ENCODE measurements at places on chromosomes 12 and 14. TPM values are rescaled to one million over a fixed set of nuclear protein-coding genes. Genes with fewer than 3 reads are reported as not detected.

DNA sequence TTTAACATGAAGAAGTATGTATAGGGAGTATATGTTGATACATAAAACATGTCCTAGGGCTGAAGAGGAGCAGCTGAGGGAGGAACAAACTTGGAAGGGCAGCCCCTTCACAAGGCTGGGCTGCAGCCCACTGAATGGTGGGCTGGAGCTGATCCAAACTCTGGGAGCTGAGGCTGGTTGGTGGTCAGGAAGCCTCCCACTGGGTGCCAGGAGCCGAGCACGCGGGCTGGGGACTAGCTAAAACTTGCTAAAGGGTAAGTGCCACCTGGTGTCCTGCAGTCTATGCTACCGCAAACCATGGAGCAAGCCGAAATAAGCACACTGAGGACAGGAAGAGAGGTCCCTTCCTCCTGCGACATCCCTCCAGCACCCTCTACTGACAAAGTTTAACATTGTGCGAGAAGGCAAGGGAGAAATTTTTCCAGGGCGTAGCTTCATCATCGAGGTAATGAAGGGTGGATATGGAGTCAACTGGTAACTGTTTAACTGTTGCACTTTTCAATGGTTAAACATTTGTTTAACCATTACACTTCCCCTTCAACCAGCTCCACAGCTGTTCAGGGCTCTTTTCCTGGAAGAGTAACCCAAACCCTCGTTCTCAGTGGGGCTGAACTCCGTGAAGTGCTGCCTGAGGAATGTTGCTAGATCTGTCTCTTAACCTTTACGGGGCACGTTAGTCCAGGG is 42.2 kb downstream of the EGLN3 start:
- H3K4me1 ChIP-seq = no peaks in the 10 kb centered on the region
- DNase-seq = peak; percentile 16
- H3K27me3 ChIP-seq = peaks cover 13% of the 10 kb centered on the region
- H3K4me3 ChIP-seq = no peak overlapping the region
- H3K36me3 ChIP-seq = no peaks in the 10 kb centered on the region
- H3K27ac ChIP-seq = no peak overlapping the region

Gene COCH
- total RNA-seq = 4.2 TPM

DNA sequence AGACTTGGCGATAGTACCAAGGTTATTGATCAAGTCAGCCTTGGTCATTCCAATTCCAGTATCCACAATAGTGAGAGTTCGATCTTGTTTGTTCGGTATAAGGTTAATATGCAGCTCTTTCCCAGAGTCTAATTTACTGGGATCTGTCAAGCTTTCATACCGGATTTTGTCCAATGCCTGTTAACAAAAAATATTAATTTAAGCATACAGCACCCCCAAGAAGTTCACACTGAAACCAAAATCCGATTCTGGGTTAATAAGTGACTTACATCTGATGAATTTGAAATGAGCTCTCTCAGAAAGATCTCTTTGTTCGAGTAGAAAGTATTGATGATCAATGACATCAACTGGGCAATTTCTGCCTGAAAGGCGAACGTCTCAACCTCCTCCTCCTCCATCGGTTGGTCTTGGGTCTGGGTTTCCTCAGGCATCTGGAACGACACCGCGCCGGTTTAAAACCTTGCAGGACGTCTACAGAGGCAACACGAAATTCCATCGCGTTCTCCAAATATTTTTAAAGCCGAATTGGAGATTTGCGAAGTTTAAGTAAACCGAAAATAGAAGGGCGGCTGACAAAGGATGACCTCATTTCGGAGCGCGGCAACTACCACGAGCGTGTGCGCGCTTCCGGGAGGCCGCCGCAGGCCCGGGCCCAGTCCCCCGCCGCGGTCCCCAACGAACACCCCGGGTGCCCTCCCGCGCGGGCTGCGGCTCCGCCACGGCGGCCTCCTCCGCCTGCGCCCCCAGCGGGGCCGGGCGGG is 716 bp downstream of the HSP90AA1 start:
- peak; percentile 52 for DNase-seq
- H3K4me1 ChIP-seq = peaks cover 35% of the 10 kb centered on the region
- peak overlapping the region; percentile 71 for H3K27ac ChIP-seq
- H3K4me3 ChIP-seq = peak overlapping the region; percentile 86

Gene PTGER2
- 4.7 TPM for total RNA-seq

- peaks cover 27% of the 10 kb centered on the region for H3K36me3 ChIP-seq
- no peaks in the 10 kb centered on the region for H3K27me3 ChIP-seq
These were observed 4.5 kb upstream of the REM2 start for GRCh38 chr14:22878271-22879246.

DNA sequence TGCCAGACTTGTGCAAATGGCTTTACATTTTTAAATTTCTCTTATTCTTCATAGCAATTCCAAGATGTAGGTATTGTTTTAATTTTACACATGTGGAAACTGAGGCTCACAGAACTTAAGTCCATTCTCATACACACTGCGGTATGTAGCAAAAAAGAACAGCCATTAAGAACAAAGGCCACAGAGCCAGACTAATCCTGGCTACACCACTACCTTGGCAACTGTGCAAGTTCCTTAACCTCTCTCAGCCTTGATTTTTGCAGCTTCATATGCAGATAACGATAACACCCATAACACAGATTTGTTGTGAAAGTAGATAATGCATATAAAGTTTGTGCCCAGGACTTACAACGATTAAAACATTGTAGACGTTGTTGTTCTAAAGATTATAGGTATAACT is 81.1 kb downstream of the ABCC9 start:
- no peak overlapping the region for H3K27ac ChIP-seq
- H3K4me1 ChIP-seq = no peaks in the 10 kb centered on the region
- H3K27me3 ChIP-seq = no peaks in the 10 kb centered on the region
- H3K4me3 ChIP-seq = no peak overlapping the region
- DNase-seq = no peak
- no peaks in the 10 kb centered on the region for H3K36me3 ChIP-seq
